ENCODE measurements at places on chromosomes 3 and 15.

DNA sequence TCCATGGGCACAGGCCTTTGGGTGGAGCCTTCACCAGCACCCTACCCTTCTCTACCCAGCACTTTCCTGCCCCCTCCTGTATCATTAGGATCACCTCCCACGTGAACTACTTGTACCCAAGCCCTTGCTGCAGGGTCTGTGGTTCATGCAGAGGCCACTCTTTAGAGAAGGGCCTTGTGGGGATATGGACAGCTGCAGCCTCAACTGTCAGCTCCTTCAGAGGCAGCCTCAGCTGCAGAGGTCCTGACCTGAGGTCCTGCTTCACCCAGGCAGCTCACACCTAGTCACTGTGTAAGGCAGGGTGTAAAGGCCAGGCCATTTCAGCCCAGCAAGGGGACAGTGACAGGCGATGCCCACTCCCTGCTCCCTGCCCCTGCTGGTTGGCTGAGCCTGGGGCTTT is 448.6 kb upstream of the PROK2 start:
- no peak for DNase-seq

DNA sequence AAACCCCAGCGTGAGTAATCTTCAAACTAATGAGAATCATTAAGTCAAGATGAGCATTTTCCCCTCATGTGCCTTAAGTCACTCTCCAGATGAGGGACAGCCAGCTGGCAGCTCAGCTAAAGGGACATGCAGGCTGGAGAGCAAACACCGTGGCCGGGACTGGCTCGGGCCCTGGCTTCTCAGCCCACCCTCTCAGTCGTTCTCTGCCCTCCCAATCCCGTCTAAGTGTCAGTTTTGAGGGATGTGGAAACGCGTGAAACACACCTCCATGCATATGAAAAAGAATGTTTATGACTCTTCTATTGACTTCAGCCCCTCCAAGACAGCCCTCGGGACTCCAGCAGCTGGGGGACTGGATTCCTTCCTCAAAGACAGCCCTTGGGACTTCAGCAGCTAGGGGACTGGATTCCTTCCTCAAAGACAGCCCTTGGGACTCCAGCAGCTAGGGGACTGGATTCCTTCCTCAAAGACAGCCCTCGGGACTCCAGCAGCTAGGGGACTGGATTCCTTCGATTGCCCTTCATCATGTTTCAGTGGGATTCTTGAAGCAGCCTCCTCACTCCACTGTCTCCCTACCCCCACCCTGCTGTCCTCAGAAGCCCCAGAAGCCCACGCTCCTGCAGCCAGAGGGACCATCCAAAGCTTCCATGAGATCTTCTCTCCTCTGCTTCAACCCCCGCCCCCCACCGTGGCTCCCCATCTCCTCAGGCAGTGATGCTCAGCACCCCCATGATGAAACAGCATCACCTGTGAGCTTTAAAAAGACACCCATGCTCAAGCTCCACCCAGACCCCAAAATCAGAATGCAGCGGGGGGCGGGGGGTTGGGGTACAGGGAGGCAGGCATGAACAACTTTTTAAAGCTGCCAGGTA is 228.9 kb downstream of the XXYLT1 start:
- DNase-seq = peak; percentile 83

GRCh38 chr3:40969756-40970466 is 229.4 kb upstream of the CTNNB1 start:
- no peak for DNase-seq

GRCh38 chr3:122271246-122271898 is 53.7 kb upstream of the CSTA start:
- no peak for DNase-seq

DNA sequence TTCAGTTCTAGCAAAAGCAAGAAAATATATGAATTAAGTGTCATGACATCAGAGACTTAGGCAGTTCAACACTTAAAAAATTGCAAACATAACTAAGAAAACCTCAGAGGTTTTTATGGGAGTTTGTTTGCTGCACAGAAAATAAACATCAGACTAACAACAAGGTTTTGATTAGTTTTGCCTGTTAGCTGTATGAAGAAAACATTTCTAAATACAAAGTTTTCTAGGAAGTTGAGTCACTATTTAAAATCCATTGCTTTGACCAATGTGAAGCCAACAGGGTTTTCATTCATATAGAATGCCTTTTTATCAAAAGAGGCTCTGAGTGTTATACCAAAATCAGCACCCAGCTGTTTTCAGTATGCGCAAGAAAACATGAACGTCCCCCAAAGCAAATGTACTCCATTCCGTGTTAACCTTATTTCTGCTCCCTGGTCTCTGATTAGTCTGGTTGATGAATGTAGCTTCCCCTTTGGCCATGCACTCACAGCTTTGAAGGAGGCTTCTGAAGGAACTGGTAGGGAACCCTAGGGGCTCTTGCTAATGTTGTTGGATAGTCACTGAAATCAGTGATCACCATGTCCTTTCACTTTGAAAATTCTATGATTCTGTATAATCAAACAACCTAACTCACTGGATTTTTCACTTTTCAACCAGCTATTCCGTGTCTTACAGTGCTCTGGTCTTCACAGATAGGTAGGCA is 89.6 kb upstream of the TSEN2 start:
- no peak for DNase-seq

DNA sequence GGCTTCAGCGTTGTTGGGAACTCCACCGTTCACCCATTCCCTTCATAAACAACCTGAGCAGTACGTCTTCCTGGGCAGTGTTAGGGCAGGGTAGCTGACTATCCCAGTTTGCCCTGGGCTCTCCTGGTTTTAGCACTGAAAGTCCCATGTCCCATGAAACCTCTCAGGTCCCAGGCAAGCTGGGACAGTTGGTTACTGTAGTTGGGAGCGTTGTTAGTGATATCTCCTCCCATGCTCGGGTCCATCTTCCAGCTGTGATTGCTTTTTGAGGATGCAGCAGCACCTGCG is 60.9 kb upstream of the HERC1 start:
- DNase-seq = no peak

DNA sequence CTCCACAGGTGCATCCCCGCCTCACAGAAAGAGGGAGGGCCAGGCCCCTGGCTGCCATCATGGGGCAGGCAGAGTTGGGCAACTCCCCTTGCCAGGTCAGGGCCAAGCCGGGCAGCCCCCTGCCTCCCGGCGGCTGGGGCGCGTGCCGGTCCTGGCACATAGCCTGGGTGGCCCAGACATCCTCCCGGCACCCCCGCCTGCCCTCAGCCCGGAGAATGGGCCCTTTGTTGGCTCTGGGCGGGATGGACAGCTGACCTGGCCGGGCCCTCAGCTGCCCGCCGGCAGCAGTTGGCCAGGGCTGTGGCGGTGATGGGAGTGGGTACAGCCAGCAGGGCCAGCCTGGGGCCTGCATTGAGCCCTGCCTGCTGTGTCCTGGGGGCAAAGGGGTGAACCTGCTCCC is 16.5 kb downstream of the PLXNA1 start:
- DNase-seq = no peak

GRCh38 chr3:67349551-67350174 is 304.7 kb downstream of the SUCLG2 start:
- DNase-seq = no peak
